ENCODE measurements at places on chromosomes 4 and X. TPM values are rescaled to one million over a fixed set of nuclear protein-coding genes. Genes with fewer than 3 reads are reported as not detected.

- no peak for DNase-seq
Observed at GRCh38 chr4:57064811-57065711, 45.1 kb downstream of the IGFBP7 start.

DNA sequence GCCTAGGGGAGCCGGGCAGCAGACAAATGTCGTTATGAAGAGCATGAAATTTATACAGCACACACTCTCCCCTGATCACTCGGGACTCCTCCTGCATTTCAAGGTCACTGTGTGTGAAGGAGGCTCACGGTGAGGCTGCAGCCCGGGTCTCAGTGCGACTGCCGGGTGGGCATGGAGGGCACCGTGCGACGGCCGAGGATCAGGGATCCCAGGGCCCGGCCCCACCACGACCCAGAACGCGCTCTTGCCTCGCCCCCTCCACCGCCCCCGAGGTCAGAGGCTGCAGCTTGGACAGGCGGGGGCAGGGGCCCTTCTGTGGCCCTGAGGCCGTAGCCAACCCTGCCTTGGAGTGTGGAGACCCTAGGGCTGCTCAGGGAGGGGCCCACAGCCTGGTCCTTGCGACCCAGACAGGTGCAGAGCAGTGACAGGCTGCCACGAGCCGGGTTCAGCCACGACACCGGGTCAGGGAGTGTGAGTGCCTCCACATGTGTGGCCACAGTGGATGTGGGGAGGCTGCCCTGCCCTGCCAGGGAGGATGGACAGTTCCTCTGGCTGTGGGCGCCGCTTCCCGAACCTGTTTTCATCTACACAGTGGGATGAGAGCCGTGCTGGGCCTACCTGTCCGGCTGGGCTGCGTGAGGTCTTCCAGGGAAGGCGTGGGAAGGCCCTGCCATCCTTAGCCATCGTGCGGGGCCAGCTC, 89.3 kb upstream of the NKX1-1 start:
- no peak for DNase-seq

DNA sequence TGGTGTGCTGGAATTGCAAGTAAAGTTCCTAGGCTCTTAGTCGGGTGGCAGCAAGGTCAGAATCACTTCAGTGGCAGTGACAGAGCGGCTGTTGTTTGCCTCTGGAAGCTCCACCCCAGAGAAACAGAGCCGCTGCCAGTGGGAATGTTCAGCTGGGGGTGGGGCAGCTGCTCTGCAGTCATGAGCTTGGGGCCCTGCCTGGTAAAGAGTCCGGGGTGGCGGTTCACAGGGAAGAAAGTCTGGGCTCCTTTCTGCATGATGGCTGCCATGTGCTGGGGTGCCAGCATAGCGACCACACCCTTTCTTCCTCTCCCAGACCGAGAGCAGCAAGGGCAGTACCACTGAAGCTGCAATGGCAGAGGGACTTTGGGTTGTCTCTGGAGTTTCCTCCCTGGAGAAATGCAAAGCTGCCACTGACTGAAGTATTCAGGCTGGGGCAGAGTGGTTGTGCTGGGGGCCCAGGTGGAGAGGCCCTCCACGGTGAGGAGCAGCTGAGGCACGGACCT, 108.8 kb upstream of the CENPE start:
- DNase-seq: peak; percentile 83

ABLIM2 gene
- 0.13 TPM for total RNA-seq
